Suppressor macrophage treated with lipopolysaccharide for 1 hour (primary cell): ENCODE measurements at places on chromosomes 11 and 22.
A peak's percentile ranks its signal among the peaks of the same experiment; 100 is the strongest.

GRCh38 chr11:63549411-63549810 is 12.8 kb downstream of the PLAAT4 start:
- no peak for DNase-seq

- peak; percentile 77 for DNase-seq
Measured at GRCh38 chr11:15969281-15969680, 387.1 kb downstream of the SOX6 start.

- no peak for DNase-seq
Measured at GRCh38 chr11:22742157-22742613, 75.8 kb downstream of the GAS2 start.

- DNase-seq: peak; percentile 65
Measured at GRCh38 chr22:17767233-17768065, 6.8 kb downstream of the BID start.

DNA sequence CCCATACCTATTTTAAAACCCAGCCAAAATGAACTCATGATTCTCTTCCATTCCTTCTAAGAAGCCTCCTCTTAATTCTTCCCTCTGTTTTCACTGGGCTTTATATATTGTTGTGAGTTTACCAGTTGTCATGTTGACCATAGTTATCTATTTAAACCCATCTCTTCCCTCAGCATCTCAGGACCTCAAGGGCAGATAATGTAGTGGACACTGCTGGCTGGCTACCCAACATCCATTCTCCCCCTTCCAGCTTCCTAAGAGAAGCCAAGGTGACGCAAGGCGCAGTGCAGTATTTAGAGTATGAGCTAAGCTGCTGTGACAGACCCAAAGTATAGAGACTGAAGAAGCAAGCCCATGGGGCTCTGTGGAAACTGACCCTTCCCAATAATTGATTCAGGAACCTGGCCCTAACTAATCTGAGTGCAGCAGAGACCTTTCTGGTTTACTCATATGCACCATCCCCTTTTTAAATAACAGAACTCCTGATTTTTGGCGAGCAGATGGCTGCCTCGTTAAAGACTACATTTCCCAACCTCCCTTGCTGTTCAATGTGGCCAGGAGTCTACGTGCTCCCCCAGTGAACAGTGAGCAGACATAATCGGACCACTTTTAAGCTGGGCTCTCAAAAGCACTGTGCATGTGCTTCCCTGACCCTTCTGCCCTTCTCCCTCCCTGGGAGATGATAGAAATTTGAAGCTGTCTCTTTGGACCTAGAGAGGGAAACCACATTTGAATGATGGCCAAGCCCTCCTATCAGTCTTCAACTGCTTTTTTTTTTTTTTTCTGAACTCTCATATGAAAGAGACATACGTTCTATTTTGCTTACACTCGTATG is 28.1 kb upstream of the CREB3L1 start:
- DNase-seq: peak; percentile 14

GRCh38 chr11:68659158-68659921 is 25.0 kb upstream of the GAL start:
- DNase-seq: no peak

DNA sequence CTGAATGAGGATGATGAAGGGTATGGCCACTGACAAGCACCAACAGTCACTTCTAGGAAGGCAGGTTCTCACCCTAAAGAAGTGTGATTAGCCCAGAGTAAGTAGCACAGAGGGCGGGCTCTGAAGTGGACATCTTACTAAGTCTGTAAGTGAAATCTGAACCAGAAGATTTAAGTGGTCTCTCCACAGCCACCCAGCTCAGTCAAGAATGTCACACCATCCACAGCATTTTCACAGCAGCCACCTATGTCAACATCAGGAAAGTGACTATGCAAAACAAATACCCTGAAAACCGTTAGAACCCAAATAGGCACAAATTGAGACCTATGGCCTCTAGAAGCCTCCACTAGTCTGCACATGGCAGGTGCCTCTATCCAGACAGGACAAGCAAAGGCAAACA is 23.0 kb upstream of the STK33 start:
- DNase-seq: no peak

DNA sequence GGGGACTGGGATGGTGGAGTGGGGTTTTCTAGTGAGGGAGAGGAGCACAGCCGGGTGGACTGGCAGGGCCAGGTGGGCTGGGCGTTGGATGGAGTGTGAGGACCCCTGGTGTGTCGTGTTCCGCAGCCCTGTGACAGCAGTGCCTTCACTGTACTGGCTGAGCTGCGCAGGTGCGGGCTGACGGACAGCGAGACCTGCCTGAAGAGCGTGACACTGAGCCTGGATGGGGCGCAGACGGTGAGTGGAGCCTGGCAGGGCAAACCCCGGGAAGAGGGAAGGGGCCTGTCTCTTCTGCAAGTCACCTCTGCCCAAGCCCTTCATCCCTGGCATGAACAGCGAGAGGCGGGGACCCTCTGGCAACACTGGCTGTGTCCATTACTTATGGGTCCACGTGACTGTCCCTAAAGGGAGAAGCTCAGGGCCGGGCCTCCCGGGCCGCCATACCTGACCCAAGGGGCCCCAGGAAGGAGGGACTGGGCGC is 10.0 kb downstream of the MUC5AC start:
- DNase-seq: no peak

DNA sequence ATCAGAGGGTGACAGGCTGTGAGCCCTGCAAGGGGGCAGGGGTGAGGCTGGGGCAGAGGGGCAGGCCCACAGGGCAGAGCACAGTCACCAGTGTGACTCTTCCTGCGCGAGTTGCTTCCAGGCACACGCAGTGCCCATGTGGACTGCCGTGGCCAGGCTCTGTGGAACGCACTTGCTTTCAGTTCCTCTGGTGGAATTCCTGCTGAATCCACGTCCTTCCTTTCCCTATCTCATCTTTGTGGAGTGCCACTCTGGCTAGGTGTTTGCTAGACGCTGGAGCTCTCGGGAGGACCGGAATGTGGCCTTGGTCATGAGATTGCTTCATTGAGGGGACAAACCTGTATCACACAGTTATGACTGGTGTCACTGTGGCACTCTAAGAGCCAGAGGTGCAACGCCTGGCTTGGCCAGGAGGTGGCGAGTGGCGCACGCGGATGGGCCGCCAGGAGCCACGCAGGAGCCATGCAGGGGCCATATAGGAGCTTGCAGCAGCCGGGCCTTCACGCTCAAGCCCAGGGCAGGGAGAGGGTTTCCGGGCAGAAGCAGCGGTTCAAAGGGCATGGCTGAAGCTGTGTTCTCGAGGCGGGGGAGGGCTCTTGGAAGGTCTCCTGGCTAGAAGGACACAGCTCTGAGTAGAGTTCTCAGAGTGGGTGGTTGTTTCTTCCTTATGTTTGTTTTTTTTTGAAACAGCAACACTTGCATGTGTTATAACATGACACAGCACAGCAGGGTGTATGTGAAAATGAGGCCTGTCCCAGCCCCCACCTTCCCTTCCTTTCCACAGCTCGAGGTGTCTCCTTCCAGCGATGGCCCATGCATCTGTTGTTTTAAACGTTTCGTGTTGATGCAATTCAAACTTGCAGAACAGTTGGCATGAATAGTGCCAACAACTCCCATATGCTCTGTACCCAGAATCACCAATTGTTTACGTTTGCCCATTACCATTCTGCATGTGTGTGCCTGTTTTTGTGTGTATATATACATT is 36.2 kb downstream of the TBC1D22A start:
- peak; percentile 73 for DNase-seq
